Uterine smooth muscle cell (primary cell): ENCODE measurements at places on chromosomes 12 and 14. TPM values are rescaled to one million over a fixed set of nuclear protein-coding genes. Genes with fewer than 3 reads are reported as not detected.

The FGF23 gene
- total RNA-seq, result not detected in 2 replicates

The MMAB gene
- total RNA-seq, result 43.9 and 63.7 TPM in 2 replicates

The CELA1 gene
- not detected in 2 replicates for total RNA-seq

The TCL1A gene
- total RNA-seq, result 0.12 TPM in 1 of 2 replicates, not detected in the other

The NOS1 gene
- not detected in 2 replicates for total RNA-seq

The TSPAN19 gene
- 0.11 and 0.25 TPM in 2 replicates for total RNA-seq

The PLEKHD1 gene
- under 0.01 TPM in 2 replicates for total RNA-seq

The MDP1 gene
- total RNA-seq, result 18.9 and 23.2 TPM in 2 replicates

The SLC25A47 gene
- total RNA-seq, result not detected in 2 replicates

The ACADS gene
- 8.7 and 11.3 TPM in 2 replicates for total RNA-seq

The OR6C2 gene
- total RNA-seq, result not detected in 2 replicates

The SPX gene
- 0.25 and 0.77 TPM in 2 replicates for total RNA-seq

The TMEM253 gene
- total RNA-seq, result not detected in 2 replicates

The LARP4 gene
- total RNA-seq, result 38.7 and 42.6 TPM in 2 replicates

The C12orf50 gene
- total RNA-seq, result under 0.01 TPM in 1 of 2 replicates, not detected in the other

The SIX6 gene
- not detected in 2 replicates for total RNA-seq

The TPPP2 gene
- not detected in 2 replicates for total RNA-seq

The CLECL1 gene
- total RNA-seq, result not detected in 2 replicates

The MSRB3 gene
- total RNA-seq, result 30.4 and 44.0 TPM in 2 replicates

The INSM2 gene
- not detected in 2 replicates for total RNA-seq

The PMEL gene
- total RNA-seq, result 0.22 and 1.5 TPM in 2 replicates

The TMEM52B gene
- not detected in 2 replicates for total RNA-seq

The A2M gene
- 2.2 and 4.6 TPM in 2 replicates for total RNA-seq

The PIWIL1 gene
- total RNA-seq, result not detected in 2 replicates
